Esophagus squamous epithelium (tissue), 5 donors: ENCODE measurements at places on chromosomes 16 and 17. TPM values are rescaled to one million over a fixed set of nuclear protein-coding genes. Genes with fewer than 3 reads are reported as not detected.

GRCh38 chr16:83769397-83770008 lies 38.3 kb upstream of the HSBP1 start:
- H3K27me3 ChIP-seq, result no peaks in the 10 kb centered on the region
- no peaks in the 10 kb centered on the region for H3K4me1 ChIP-seq
- no peak overlapping the region for H3K4me3 ChIP-seq
- H3K27ac ChIP-seq, result no peak overlapping the region
- DNase-seq, result no peak

DNA sequence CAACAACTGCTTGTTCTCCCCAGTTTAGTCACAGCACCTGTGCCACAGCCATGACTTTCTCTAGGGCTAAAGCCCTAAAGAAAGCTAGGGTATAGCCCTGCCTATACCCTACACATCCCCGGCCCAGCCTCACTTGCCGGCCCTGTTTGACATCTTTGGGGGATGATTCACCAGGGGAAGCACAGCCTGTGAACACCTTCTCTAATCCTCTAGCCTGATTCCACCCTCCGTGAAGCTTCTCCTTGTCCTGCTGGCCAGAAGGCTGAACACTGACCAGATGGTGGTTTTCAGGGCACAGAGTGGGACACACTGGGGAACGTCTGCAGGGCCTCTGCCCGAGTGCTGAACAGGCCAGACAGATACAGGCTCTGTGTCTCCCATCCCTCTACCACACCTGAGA lies 6.0 kb downstream of the CLEC16A start:
- H3K27ac ChIP-seq, result peak overlapping the region; percentile 57
- H3K36me3 ChIP-seq, result no peaks in the 10 kb centered on the region
- H3K4me1 ChIP-seq, result peaks cover 28% of the 10 kb centered on the region
- DNase-seq, result no peak
- H3K27me3 ChIP-seq, result no peaks in the 10 kb centered on the region

- H3K4me1 ChIP-seq, result no peaks in the 10 kb centered on the region
- no peak overlapping the region for H3K27ac ChIP-seq
- peaks cover 3% of the 10 kb centered on the region for H3K27me3 ChIP-seq
Observed at GRCh38 chr17:6435968-6436367, 1.0 kb upstream of the AIPL1 start.

DNA sequence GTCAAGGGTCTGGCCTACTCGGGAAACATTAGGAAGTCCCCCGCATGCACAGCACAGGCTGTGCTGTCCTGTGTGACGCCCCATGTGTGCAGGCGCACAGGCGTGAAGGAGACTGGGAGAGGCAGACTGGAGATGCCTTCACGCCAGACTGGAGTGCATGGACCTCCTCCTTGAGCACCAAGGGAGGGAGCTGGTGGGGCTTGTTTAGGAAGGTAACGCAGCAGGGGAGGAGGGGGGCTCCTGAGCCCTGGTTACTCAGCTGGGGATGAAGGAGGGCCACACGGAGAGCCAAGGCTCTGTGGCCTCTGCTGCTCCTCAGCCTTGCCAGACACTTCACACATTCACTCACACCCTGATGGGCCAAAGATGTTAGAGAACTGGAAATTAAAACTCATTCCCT lies 7.7 kb downstream of the HSDL1 start:
- DNase-seq, result no peak
- H3K36me3 ChIP-seq, result no peaks in the 10 kb centered on the region
- H3K27ac ChIP-seq, result no peak overlapping the region
- no peak overlapping the region for H3K4me3 ChIP-seq
- no peaks in the 10 kb centered on the region for H3K4me1 ChIP-seq

- no peak overlapping the region for H3K4me3 ChIP-seq
- H3K27ac ChIP-seq, result no peak overlapping the region
- H3K36me3 ChIP-seq, result no peaks in the 10 kb centered on the region
- no peak for DNase-seq
Observed at GRCh38 chr17:49022391-49022941, 25.3 kb downstream of the IGF2BP1 start.

GRCh38 chr17:83079766-83080578 lies 563 bp downstream of the METRNL start:
- no peak for DNase-seq
- H3K4me3 ChIP-seq, result peak overlapping the region; percentile 89
- H3K36me3 ChIP-seq, result no peaks in the 10 kb centered on the region
- no peaks in the 10 kb centered on the region for H3K27me3 ChIP-seq

DNA sequence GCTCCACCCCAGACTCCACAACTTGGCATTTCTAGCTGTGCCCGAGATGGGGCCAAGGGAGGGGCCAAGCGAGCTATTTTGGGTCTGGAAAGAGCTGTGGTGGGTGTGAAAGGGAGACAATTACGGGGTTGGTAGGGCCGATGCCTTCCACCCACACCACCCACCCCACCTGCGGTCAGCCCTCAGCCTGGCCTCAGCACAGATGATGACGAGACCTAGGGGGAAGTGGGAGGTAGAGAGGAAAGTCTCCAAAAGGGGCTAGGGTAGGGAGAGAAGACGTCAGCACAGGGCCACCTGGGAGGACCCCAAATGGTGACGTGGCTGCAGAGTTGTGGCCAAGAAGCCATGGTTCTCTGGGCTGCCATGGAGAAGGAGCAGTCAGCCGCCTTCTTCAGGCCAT lies 83.1 kb downstream of the SDK2 start:
- peaks cover 4% of the 10 kb centered on the region for H3K4me1 ChIP-seq
- no peak for DNase-seq
- no peak overlapping the region for H3K27ac ChIP-seq

DNA sequence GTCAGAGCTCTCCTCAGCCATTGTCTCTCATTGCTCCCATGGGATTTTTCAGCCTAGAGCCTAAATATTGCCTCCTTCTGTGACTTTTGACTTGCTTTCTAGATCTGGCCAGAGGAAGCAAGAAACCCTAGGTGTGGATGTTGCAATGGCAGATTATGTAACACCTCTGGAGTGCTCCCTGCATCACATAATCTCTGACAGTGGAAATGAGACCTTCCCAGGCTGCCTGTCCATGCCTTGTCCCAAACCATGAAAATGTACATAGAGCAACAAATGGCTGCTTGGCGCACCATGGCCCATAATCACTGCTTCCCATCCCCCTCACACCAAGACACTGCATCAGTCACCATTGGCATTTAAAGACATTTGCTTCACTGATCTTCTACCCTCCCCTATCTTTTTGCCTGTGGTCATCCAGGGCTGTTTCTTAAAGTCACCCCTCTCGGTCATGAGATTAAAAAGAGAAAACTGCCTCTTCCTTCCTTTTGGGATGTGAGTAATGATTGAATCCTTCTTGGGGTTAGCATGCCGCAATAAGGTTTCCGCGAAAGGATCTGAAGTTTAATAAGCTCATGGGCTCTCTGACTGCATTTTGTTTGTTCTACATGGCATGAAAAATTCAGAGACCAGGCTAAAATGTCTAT lies 34.2 kb upstream of the CCL2 start:
- no peak overlapping the region for H3K4me3 ChIP-seq
- DNase-seq, result no peak

DNA sequence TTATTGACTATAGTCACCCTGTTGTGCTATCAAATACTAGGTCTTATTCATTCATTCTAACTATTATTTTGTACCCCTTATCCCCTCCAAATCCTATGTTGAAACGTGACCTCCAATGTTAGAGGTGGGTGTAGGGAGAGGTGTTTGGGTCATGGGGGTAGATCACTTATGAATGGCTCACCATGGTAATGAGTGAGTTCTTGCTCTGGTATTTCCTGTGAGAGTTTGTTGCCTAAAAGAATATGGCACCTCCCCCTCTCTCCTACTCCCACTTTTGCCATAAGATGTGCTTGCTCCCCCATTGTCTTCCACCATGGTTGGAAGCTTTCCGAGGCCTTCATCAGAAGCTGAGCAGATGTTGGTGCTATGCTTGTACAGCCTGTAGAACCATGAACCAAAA lies 59.3 kb upstream of the BRD7 start:
- H3K4me1 ChIP-seq, result no peaks in the 10 kb centered on the region
- DNase-seq, result no peak
- H3K4me3 ChIP-seq, result no peak overlapping the region
- H3K36me3 ChIP-seq, result no peaks in the 10 kb centered on the region
- no peak overlapping the region for H3K27ac ChIP-seq
- H3K27me3 ChIP-seq, result no peaks in the 10 kb centered on the region

- peaks cover 8% of the 10 kb centered on the region for H3K36me3 ChIP-seq
- H3K27ac ChIP-seq, result no peak overlapping the region
- H3K4me1 ChIP-seq, result no peaks in the 10 kb centered on the region
- no peak overlapping the region for H3K4me3 ChIP-seq
Observed at GRCh38 chr16:11168386-11169051, 87.5 kb downstream of the SOCS1 start.

- no peaks in the 10 kb centered on the region for H3K27me3 ChIP-seq
- H3K36me3 ChIP-seq, result peaks cover 83% of the 10 kb centered on the region
- H3K4me3 ChIP-seq, result no peak overlapping the region
Observed at GRCh38 chr16:68356249-68356918, 45.6 kb downstream of the PRMT7 start.

DNA sequence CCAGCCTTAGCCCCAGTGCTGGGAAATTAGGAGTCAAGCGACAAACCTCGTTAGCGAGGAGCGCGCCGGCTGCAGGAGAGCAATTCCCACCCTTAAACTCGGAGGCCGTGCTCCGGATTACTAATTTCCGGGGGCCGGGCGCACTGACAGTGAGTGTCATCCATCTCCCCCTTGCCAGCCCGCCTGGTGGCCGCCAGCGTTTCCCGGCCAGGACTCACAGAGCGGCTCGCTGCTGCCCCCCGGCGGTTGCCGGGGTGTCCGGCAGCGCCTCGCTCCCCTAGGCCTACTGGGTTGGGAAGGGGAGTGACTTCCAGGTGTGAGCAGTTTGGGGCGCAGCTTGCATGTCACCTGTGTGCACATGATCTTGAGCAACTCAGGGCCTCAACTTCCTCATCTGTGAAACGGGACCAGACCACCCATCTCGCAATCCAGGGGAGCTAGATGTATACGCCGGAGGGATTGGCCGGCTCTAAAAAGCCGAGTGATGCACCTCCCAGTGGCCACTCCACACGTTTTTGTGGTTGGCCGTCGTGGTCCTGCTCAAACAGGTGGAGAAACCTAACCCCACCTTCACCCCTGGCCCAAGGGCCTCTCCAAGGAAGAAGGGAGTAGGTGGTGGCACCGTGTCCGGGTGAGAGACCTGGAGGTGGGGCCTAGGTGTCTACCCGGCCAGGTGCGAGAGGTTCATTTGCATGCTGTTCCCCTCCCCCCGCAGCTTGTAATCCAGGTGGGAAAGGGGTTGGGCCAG lies 2.5 kb upstream of the GSE1 start:
- peaks cover 81% of the 10 kb centered on the region for H3K4me1 ChIP-seq
- peak; percentile 37 for DNase-seq
- H3K27ac ChIP-seq, result peak overlapping the region; percentile 95
- H3K36me3 ChIP-seq, result no peaks in the 10 kb centered on the region

DNA sequence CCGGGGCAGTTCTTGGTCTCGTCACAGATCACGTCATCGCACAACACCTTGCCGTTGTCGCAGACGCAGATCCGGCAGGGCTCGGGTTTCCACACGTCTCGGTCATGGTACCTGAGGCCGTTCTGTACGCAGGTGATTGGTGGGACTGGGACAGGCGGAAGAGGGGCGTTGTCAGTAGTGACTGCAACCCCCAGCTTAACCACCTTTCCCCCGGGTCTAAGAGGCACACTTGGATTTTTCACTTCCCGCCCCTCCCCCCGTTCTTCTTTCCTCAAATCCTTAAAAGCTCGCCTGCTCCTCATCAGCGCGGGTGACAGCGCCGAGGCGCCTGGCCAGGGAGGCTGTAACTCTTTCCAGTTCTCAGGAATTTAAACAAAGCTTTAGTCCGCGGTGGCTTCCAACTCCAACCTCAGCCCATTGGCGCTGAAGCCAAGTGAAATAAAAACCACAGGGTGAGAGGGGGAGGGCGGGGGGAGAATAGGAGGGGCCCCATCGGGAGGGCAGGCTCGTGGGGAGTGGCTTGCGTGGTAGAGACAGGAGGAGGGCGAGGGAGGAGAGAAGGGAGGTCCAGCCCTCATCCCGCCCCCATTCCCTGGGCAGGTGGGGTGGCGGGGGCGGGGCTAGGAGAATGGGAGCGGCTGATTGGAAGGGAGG lies 1.5 kb downstream of the COL1A1 start:
- peak overlapping the region; percentile 71 for H3K27ac ChIP-seq
- H3K4me1 ChIP-seq, result peaks cover 98% of the 10 kb centered on the region
- DNase-seq, result peak; percentile 41
- no peaks in the 10 kb centered on the region for H3K36me3 ChIP-seq
- H3K4me3 ChIP-seq, result peak overlapping the region; percentile 55
- peaks cover 60% of the 10 kb centered on the region for H3K27me3 ChIP-seq

DNA sequence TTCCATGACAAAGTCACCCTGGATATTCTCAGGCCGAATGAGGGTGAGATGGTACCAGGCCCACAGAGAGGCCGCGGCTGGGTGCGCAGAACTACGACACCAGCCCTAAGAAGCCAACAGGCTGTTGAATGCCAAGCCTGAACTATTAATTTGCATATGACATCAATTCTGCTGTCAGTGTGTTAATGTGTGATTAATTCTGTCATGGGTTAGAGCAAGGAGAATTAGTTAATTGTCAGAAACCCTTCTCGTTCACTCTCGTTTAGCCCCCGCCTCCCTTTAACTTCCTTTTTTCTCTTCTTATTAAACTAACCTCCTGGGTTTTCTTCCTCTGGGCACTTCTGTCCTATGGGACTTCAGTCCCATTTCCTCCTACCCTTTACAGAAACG lies 123.4 kb downstream of the ZFHX3 start:
- H3K36me3 ChIP-seq, result no peaks in the 10 kb centered on the region
- H3K27me3 ChIP-seq, result no peaks in the 10 kb centered on the region
- no peak overlapping the region for H3K27ac ChIP-seq
- DNase-seq, result no peak

DNA sequence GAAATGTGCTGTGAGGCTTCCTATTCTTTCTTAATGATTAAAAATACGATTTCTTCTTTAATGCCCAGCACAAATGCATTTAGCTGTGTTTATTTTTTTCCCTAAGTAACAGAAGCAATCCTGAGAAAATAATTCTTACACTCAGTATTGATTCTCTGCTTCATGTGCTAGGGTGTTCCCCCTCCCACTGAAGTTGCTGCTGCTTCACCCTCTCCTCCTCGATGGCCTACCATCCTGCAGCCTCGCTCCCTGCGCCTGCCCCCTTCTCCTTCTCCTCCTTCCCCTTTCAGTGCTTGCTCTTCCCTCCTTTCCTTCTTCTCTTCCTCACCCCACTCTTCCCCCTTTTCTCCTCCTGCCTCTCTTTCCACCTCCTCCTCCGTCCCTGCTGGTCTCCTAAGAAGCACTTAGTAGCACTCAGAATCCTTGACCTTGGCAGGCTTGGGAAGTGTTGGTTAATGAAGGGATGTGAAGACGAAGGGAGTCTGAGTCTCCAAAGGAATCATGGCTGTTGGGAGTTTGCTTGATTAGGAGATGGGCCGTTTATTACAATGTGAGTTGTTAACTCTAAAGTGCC lies 119.7 kb downstream of the RPTOR start:
- H3K27me3 ChIP-seq, result no peaks in the 10 kb centered on the region
- H3K4me3 ChIP-seq, result no peak overlapping the region
- no peak for DNase-seq
- H3K36me3 ChIP-seq, result no peaks in the 10 kb centered on the region

GRCh38 chr17:37826497-37827430 lies 81.9 kb upstream of the HNF1B start:
- DNase-seq, result no peak
- no peak overlapping the region for H3K4me3 ChIP-seq
- no peaks in the 10 kb centered on the region for H3K36me3 ChIP-seq
- no peak overlapping the region for H3K27ac ChIP-seq
- H3K4me1 ChIP-seq, result no peaks in the 10 kb centered on the region

EPOP gene
- total RNA-seq, result 3.2 TPM

P2RX1 gene
- 2.1 TPM for total RNA-seq

MT1M gene
- total RNA-seq, result not detected

PIMREG gene
- 7.2 TPM for total RNA-seq

BCL6B gene
- 1.9 TPM for total RNA-seq

NPW gene
- total RNA-seq, result 0.48 TPM

KRT31 gene
- total RNA-seq, result 1.5 TPM

SLC5A2 gene
- not detected for total RNA-seq

FOXC2 gene
- total RNA-seq, result 0.09 TPM

GPR179 gene
- not detected for total RNA-seq

CIBAR2 gene
- total RNA-seq, result not detected

SLC4A1 gene
- total RNA-seq, result not detected
